ENCODE measurements at places on chromosomes 5 and 9.

DNA sequence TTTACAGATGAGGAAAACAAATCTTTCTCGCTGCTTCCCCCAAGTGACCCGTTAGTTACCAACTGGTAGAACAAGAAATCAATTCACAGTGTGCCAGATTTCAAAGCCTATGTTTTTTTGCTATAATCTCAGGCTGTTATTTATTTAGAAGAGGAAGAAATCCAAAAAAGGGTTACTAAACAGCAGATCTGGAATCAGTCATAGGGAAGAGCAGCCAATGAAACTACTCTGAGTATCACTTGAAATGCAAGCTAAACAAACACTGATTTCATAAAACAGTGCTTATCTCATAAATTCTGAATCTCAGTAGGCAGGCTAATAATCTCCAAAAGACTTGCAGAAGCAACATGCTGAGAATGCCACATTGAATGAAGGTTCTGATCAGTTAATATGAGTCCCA lies 829.5 kb upstream of the ACO1 start:
- DNase-seq, result no peak

DNA sequence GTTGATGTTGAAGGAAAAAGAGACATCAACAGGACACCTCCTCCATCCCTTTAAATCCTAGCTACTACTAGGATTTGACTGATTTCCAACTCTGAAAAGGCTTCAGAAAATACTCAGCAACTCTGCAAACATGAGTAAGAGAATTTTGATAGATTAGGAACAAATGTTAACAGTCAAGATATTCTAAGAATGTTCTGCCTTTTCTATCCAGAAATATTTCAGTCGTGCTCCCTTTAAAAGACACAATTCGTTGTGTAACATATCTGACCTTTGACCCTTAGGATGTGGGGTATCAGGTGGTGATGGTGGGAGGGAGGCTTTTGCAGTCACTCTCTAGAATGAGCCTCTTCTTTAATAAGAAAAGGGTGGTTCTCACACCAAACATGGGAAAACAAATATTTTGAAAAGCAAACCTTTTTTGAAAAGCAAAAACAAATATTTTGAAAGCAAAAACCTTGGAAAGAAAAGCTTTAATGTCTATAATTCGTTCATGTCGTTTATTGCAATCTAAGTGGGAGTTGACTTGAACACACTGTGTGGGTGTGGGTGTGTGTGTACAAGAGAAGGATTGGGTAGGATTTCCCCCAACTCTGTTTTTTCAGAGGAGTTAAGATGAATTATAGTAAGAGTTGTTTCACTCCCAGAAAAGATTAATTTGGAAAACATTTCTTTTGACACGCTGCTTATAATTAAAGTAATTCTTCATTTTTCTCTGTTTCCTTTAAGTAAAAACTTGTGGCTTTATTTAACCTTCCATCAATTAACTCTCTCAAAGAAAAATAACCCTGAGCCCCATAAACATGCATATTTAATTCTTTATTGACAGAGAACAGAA lies 152.8 kb downstream of the TMEM167A start:
- no peak for DNase-seq

- no peak for DNase-seq
Observed at GRCh38 chr5:51397996-51398395, 14.7 kb downstream of the ISL1 start.

DNA sequence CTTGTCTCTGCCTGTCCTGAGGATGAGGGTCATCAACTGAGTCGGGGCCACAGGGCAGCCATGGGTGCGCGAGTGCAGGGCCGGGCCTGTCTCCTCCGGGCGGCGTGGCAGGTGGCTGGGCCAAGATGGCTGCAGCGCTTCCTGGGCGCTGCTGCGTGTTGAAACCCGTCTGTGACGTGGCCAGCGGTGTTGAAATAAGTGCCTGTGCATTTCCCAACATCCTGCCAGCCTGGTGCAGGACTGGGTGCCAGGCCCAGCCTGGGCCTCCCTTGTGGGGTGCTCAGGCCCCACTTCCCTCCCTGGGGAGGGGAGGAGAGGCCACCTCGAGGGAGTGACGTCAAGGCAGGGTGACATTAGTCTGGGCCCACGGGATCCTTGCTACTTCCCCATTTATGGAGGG lies 45.5 kb downstream of the RXRA start:
- peak; percentile 42 for DNase-seq

All from SIG-M5 (cell line).